ENCODE measurements at places on chromosomes 7 and 10.
A peak's percentile ranks its signal among the peaks of the same experiment; 100 is the strongest.

GRCh38 chr7:55964261-55965099 is at the start of gene NIPSNAP2:
TSS of gene NIPSNAP2 (plus strand) at chr7:55964585. CDS start at chr7:55964610, 25 bp downstream.
- peak within 1 kb of the TSS; percentile 59 for H3K4me3 ChIP-seq
- no peaks in the 10 kb centered on the region for H3K36me3 ChIP-seq
- peak within 1 kb of the TSS; percentile 94 for H3K27ac ChIP-seq
- peak; percentile 88 for DNase-seq

- no peaks in the 10 kb centered on the region for H3K36me3 ChIP-seq
- H3K27me3 ChIP-seq: no peaks in the 10 kb centered on the region
- no peak for DNase-seq
- H3K4me3 ChIP-seq: no peak overlapping the region
These were observed 36.1 kb upstream of the ADD3 start for GRCh38 chr10:109971634-109972033.

- no peak overlapping the region for H3K4me3 ChIP-seq
- H3K36me3 ChIP-seq: no peaks in the 10 kb centered on the region
- DNase-seq: no peak
- no peak overlapping the region for H3K27ac ChIP-seq
- no peaks in the 10 kb centered on the region for H3K27me3 ChIP-seq
These were observed 46.7 kb upstream of the ANTXRL start for GRCh38 chr10:46239993-46240683.

DNA sequence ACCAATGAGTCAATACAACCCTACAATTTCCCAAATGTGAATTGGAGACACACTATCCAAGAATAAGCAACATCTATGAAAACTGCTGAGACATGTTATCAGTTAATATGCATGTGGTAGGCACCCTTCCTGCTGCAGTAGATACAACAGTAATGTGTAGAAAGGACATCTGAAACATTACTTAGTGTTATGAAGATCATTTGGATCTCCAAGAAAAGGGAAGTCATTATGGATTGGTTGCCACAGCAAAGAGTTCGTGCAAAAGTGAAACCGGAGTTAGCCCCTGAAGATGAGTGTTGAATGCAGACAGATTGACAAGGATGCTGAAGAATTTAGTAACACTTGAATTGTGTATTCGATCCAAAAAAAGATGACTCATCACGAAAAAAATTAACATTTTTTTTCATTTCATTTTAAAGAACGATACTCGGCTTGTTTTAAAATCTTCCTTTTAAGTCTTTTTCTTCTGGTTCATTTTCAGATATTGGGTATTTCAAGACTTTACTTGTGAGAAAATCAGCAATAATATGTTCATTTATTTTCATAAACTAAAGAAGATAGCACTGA is 322.4 kb upstream of the KLF6 start:
- no peaks in the 10 kb centered on the region for H3K36me3 ChIP-seq
- no peak overlapping the region for H3K4me3 ChIP-seq
- DNase-seq: no peak
- H3K4me1 ChIP-seq: no peaks in the 10 kb centered on the region
- no peak overlapping the region for H3K27ac ChIP-seq

DNA sequence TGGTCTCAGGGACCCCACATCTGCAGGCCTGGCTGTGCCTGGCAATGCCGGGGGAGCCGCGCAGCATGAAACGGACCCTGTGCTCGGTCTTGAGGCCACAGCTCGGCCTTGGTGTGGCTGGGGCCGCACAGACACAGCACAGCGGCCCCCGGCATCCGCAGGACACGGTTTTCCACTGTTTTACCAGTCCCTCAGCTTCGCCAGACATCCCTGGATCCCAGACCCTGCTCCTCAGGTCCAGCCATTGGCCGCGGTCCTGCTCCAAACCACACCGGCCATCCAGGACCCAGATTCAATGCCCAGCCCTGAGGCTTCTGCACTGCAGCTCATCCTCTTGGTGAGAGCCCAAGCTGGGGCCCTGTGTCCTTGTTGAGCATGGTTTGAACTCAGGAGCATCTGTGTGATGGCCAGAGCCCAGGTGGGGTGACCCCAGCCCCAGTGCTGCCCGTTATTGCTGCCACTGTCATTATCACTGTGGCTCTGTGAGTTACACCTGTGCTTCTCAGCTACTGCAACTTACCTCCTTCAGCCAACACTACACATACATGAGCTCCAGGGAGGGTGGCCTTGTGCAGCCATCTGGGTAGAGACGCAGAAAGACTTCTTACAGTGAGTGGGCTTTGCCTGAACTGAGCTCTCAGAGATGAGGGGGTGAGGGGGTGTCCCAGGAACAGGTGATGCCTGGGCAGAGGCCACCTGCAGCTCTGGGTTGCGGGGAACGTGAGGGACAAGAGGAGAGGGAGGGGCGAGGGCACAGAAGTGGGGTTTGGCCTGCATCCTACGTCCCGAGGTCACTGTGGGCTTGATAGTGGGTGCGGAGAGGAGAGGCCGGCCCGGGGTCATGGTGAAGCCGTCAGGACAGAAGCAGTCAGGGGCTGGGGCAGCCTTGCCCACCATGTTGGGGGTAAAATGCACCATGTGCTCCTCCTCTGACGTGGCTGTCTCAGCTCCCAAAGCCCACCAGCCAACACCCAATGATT is 567.6 kb downstream of the PTPRN2 start:
- H3K27ac ChIP-seq: no peak overlapping the region
- no peak overlapping the region for H3K4me3 ChIP-seq
- no peaks in the 10 kb centered on the region for H3K36me3 ChIP-seq
- no peak for DNase-seq
